ENCODE measurements at places on chromosomes 3 and 15. TPM values are rescaled to one million over a fixed set of nuclear protein-coding genes. Genes with fewer than 3 reads are reported as not detected.

The ROBO1 gene
- total RNA-seq, result 11.4 TPM

The GAP43 gene
- not detected for total RNA-seq

The GREM1 gene
- 0.32 TPM for total RNA-seq

The ARHGEF26 gene
- total RNA-seq, result 0.97 TPM

The PP2D1 gene
- not detected for total RNA-seq

The C2CD4A gene
- total RNA-seq, result 4.2 TPM

The GNAT1 gene
- total RNA-seq, result not detected

The DUT gene
- total RNA-seq, result 68.8 TPM

The AP3B2 gene
- not detected for total RNA-seq

The GRK7 gene
- not detected for total RNA-seq

The GOLIM4 gene
- total RNA-seq, result 46.4 TPM

The RASGRP1 gene
- total RNA-seq, result under 0.01 TPM

The TPRG1 gene
- under 0.01 TPM for total RNA-seq

The C3orf49 gene
- total RNA-seq, result not detected

The TRAT1 gene
- not detected for total RNA-seq

The ACSBG1 gene
- not detected for total RNA-seq

The TEX55 gene
- not detected for total RNA-seq

The NPAP1 gene
- total RNA-seq, result not detected

The OSBPL10 gene
- total RNA-seq, result 15.8 TPM

The EIF2B5 gene
- total RNA-seq, result 52.3 TPM

The CLSTN2 gene
- total RNA-seq, result not detected

The PML gene
- 33.4 TPM for total RNA-seq

The ARRDC4 gene
- 1.6 TPM for total RNA-seq

The EXD1 gene
- total RNA-seq, result not detected

The TMC3 gene
- not detected for total RNA-seq

The CATSPER2 gene
- 1.6 TPM for total RNA-seq

The STARD9 gene
- 5.8 TPM for total RNA-seq

The CCK gene
- total RNA-seq, result not detected

The SCAMP5 gene
- 9.4 TPM for total RNA-seq

The MAGI1 gene
- total RNA-seq, result 31.0 TPM

The SLC28A2 gene
- not detected for total RNA-seq

The CHRNA7 gene
- 2.0 TPM for total RNA-seq

The SSUH2 gene
- not detected for total RNA-seq

The C3orf22 gene
- total RNA-seq, result not detected

The LRRIQ4 gene
- total RNA-seq, result not detected

The SNX22 gene
- total RNA-seq, result 0.76 TPM

The CFAP20DC gene
- total RNA-seq, result 1.7 TPM

The ATP13A5 gene
- total RNA-seq, result not detected

The NR1I2 gene
- total RNA-seq, result 0.15 TPM
